T-cell (primary cell): ENCODE measurements at places on chromosomes 5 and 9. TPM values are rescaled to one million over a fixed set of nuclear protein-coding genes. Genes with fewer than 3 reads are reported as not detected.

POMT1 gene
- total RNA-seq = 52.3 TPM

DNA sequence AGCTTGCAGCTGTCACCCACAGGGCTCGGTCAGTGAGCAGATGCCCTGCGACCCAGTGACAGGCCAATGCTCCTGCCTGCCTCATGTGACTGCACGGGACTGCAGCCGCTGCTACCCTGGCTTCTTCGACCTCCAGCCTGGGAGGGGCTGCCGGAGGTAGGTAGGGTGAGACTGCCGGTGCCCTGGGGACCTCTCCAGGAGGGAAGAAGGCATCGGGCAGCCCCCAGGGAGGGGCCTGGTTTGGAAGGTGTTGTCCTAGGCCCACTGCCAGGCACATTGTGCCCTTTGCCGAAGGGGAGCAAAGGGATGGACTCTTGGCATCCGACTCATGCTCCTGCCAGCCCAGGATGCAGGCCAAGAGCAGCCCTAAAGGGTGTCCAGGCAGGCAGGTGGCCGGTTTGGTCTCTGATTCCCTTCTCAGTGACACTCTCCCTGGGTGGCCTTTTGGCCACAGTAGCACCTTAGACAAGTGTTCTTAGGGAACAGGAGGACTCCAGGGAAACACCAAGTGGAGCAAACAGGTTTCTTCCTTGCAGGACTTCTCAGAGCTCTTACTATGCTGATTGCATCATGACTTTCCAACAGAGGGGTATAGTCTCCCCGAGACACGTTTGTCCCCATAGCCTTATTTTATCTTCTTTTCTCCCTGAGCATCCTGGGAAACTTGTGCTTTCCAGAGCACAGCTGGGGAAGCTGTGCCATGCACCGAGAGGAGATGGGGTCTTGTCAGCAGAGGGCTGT lies 28.1 kb upstream of the AIF1L start:
- H3K27me3 ChIP-seq = no peaks in the 10 kb centered on the region
- no peak overlapping the region for H3K27ac ChIP-seq
- no peaks in the 10 kb centered on the region for H3K36me3 ChIP-seq
- no peaks in the 10 kb centered on the region for H3K4me1 ChIP-seq
- H3K4me3 ChIP-seq = no peak overlapping the region

DNA sequence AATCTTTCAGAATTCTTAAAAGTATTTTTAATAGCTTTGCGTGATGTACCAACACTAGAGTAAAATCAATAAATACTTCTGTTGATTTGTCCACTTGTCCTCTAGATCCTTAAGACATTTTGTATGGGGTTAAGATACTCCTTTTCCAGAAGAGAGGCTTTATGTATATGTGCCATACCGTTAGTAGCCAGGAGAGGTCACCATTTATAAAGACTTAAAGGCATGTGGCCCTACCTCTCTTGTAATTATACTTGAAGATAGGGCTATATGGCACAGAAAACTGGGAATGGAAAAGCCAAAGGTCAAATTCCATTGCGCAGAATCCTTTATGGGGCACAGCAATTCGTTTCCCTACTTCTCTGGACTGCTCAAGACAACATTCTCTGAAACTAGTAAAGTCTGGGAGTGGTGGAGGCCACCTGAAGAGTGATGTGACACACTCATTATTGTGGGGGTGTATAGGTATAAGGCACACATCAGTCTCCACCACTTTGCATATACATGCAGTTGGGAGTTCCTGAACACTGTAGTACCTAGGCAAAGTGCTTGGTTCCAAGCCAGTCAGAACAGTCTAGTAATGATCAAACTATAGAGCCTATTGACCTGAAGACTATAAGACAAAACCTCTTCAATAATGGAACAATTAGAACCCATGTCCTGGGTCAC lies 140.1 kb upstream of the FBXL17 start:
- H3K4me1 ChIP-seq = no peaks in the 10 kb centered on the region
- peaks cover 2% of the 10 kb centered on the region for H3K27me3 ChIP-seq
- H3K36me3 ChIP-seq = no peaks in the 10 kb centered on the region
- DNase-seq = no peak
- H3K27ac ChIP-seq = no peak overlapping the region
- no peak overlapping the region for H3K4me3 ChIP-seq

GRCh38 chr5:18043344-18043743 lies 409.1 kb downstream of the TAF11L14 start:
- no peaks in the 10 kb centered on the region for H3K4me1 ChIP-seq
- H3K36me3 ChIP-seq = no peaks in the 10 kb centered on the region
- H3K27me3 ChIP-seq = no peaks in the 10 kb centered on the region
- DNase-seq = no peak

GRCh38 chr9:2385746-2386145 lies 235.8 kb upstream of the VLDLR start:
- H3K27me3 ChIP-seq = no peaks in the 10 kb centered on the region
- DNase-seq = no peak
- H3K36me3 ChIP-seq = no peaks in the 10 kb centered on the region

DNA sequence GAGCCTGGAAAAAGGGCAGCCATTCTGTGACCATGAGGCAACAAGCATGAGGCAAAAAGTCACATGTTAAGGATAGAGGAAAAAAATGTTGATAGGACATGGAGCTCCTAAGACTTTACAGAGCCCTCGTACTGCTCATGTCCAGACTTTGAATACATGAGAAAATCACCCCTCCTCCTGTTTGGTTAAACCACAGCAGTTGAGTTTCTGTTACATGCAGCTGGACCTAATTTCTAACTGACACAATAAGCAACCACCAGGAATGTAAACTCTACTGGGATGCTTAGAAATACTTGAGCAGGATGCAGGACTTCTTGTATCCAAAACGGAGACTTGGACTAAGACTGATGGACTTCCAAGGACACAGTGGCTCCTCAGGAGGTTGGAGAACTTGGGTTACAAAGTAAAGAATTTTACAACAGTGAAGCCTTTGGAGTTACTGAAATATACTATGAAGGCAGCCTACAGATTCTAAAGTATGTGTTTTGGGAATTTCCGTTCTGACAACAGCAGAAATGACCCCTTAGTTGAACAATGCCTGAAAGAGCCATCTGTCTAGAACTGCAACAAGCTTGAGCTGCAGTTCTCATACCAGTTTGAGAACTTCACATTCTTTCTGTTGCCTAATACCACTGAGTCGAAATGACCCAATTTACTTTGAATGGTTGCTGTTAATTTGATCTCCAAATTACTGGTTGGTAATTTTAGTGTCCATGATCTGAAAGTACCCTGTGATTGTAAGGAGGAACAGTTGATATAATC lies 268.9 kb downstream of the PIK3R1 start:
- no peak for DNase-seq
- no peak overlapping the region for H3K4me3 ChIP-seq
- no peaks in the 10 kb centered on the region for H3K4me1 ChIP-seq

LCP2 gene
- 374 TPM for total RNA-seq

GRXCR2 gene
- not detected for total RNA-seq

LRRC26 gene
- total RNA-seq = not detected

DNA sequence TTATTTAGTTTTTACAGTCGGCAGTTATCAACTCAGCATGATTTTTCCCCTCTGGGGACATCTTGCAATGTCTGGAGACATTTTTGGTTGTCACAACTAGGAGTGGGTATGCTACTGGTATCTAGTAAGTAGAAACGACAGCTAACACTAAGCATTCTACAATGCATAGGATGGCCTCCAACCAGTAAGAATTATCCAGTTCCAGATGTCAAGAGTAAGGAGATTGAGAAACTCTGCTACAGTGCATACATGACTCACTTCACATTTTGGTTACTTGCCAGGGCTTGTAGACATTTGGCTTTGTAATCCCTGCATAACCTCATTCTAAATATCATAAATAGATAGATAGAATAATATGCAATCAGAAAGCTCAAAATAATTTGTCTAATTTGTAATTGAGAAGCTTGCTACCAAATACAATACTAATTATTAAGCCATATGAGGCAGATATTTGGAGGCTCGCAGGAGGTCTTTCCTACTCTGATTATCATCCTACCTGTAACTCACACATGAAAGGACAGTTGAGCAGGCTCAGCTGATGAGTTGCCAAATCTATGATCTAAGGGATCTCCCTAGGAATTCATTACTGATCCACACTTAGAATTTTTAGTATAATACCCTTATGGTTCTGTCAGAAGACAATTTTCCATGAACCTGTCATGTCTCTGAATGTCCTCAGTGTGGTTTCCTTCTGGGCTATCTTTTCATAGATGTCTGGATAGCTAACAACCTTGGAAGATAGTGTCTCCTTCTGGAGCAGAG lies 346.9 kb upstream of the TLE4 start:
- no peak overlapping the region for H3K27ac ChIP-seq

DNA sequence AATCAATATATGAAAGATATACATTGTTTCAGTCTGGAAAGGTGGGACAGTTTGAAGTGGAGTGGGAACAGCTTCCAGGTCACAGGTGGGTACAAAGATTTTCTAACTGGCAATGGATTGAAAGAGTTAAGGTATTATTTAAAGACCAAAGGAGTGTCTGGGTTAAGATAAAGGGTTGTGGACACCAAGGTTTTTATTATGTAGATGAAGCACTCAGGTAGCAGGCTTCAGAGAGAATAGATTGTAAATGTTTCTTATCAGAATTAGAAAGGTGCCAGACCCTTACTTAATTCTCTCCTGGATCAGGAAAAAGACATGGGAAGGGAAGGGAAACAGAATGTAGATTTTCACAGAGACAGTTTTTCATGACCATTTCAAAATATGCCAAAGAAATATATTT lies 1174.8 kb downstream of the MAT2B start:
- H3K36me3 ChIP-seq = no peaks in the 10 kb centered on the region
- H3K27ac ChIP-seq = no peak overlapping the region
- no peak overlapping the region for H3K4me3 ChIP-seq
- DNase-seq = no peak
- H3K4me1 ChIP-seq = no peaks in the 10 kb centered on the region

DNA sequence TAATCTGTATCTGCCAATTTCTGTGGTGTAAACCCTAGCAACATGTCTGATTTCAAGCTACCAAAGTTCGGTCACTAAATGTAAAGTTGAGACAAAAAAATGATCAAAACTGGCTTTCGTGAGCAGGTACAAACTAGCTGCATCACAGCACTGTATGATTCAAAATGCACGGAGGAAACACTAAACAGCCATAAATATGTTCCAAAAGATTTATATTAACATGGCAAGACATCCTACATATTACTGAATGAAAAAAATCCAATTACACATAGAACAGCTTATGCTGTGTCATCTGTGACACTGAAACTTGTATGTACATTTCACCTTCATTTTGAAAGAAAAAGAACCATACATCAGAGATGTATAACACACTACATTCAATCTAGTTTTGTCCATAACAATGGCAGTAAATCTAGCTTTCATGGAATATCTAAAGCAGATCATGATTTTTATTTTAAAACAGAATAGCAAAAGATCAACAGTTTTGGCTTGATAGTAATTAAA lies 14.4 kb downstream of the GNAQ start:
- no peaks in the 10 kb centered on the region for H3K27me3 ChIP-seq
- no peak for DNase-seq
- H3K4me1 ChIP-seq = peaks cover 9% of the 10 kb centered on the region
- H3K36me3 ChIP-seq = no peaks in the 10 kb centered on the region
- H3K4me3 ChIP-seq = no peak overlapping the region

SARDH gene
- total RNA-seq = 15.7 TPM

- H3K36me3 ChIP-seq = no peaks in the 10 kb centered on the region
- no peaks in the 10 kb centered on the region for H3K27me3 ChIP-seq
- peak overlapping the region; percentile 98 for H3K27ac ChIP-seq
- DNase-seq = no peak
- no peak overlapping the region for H3K4me3 ChIP-seq
- H3K4me1 ChIP-seq = peaks cover 7% of the 10 kb centered on the region
Measured at GRCh38 chr9:130008538-130008937, 34.5 kb downstream of the FNBP1 start.

GRCh38 chr5:134242146-134242545 lies 16.3 kb upstream of the PPP2CA start:
- no peak overlapping the region for H3K27ac ChIP-seq
- H3K36me3 ChIP-seq = no peaks in the 10 kb centered on the region
- no peak overlapping the region for H3K4me3 ChIP-seq
- no peak for DNase-seq
- no peaks in the 10 kb centered on the region for H3K4me1 ChIP-seq

RALGDS gene
- 161 TPM for total RNA-seq

ARHGEF28 gene
- 0.47 TPM for total RNA-seq

- H3K4me3 ChIP-seq = no peak overlapping the region
- H3K4me1 ChIP-seq = peaks cover 24% of the 10 kb centered on the region
- H3K36me3 ChIP-seq = peaks cover 17% of the 10 kb centered on the region
- H3K27ac ChIP-seq = peak overlapping the region; percentile 3
Measured at GRCh38 chr9:127796225-127796813, 6.4 kb upstream of the FPGS start.

- H3K27ac ChIP-seq = no peak overlapping the region
- H3K36me3 ChIP-seq = no peaks in the 10 kb centered on the region
- no peaks in the 10 kb centered on the region for H3K27me3 ChIP-seq
- DNase-seq = no peak
Measured at GRCh38 chr5:4773827-4774317, 366.3 kb upstream of the ADAMTS16 start.

DNA sequence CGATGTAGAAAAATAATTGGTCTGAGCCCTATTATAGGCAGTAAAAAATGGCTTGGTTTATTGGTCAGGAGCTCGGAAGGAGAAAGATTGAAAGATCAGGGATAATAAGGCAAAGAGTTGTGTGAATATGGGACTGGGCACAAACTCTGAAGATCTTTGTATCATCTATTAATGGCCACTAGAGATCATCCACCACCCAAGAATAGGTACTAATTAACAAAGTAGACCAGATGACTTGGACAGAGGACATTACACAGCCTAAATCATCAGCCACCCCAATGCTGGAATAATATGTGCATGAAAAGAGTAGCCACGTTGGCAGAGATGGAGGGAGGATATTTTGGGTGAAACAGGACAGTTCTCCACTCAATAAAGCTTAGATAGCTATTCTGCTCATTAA lies 364.1 kb downstream of the EFNA5 start:
- no peak overlapping the region for H3K27ac ChIP-seq
- no peak for DNase-seq
- H3K4me3 ChIP-seq = no peak overlapping the region
- no peaks in the 10 kb centered on the region for H3K4me1 ChIP-seq
- H3K36me3 ChIP-seq = no peaks in the 10 kb centered on the region
- H3K27me3 ChIP-seq = no peaks in the 10 kb centered on the region

GRCh38 chr5:91130759-91131158 lies 252.4 kb downstream of the ARRDC3 start:
- no peaks in the 10 kb centered on the region for H3K36me3 ChIP-seq
- DNase-seq = no peak
- peaks cover 3% of the 10 kb centered on the region for H3K27me3 ChIP-seq
- H3K27ac ChIP-seq = no peak overlapping the region
- no peaks in the 10 kb centered on the region for H3K4me1 ChIP-seq

ABHD17B gene
- 23.7 TPM for total RNA-seq

SHOC1 gene
- not detected for total RNA-seq

- no peak for DNase-seq
- H3K4me1 ChIP-seq = peaks cover 12% of the 10 kb centered on the region
- H3K36me3 ChIP-seq = no peaks in the 10 kb centered on the region
- H3K4me3 ChIP-seq = no peak overlapping the region
- no peaks in the 10 kb centered on the region for H3K27me3 ChIP-seq
Measured at GRCh38 chr9:109176386-109176785, 9.3 kb upstream of the FRRS1L start.
